Stimulated activated CD4-positive, alpha-beta T cell treated with anti-CD3 and anti-CD28 coated beads, Interleukin-2, amount 100 ng/mL, for 48 hours (primary cell): ENCODE measurements at places on chromosomes 3 and 15.

DNA sequence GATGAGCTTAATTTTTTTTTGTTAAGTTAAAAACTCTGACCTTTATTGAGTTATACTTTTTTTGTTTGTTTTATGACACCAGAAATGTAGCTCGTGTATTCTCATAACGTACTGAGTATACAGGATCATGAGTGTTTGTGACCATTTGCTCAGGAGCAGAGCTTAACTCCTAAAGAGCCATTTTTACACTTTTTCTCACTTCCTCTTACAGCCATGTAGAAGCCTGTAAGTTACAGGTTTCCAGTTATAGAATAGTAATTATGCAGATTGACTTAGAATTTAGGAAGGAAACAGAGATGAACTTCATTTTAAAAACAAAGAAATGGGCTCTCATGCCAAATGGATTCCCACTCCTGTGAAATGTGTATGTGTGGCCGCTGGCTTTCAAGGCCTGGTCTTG, 151.7 kb downstream of the MCTP2 start:
- DNase-seq: no peak

- no peak for DNase-seq
Observed at GRCh38 chr15:37015451-37015850, 84.9 kb downstream of the MEIS2 start.

- DNase-seq: no peak
Observed at GRCh38 chr15:84586696-84587095, 14.1 kb upstream of the ZSCAN2 start.

DNA sequence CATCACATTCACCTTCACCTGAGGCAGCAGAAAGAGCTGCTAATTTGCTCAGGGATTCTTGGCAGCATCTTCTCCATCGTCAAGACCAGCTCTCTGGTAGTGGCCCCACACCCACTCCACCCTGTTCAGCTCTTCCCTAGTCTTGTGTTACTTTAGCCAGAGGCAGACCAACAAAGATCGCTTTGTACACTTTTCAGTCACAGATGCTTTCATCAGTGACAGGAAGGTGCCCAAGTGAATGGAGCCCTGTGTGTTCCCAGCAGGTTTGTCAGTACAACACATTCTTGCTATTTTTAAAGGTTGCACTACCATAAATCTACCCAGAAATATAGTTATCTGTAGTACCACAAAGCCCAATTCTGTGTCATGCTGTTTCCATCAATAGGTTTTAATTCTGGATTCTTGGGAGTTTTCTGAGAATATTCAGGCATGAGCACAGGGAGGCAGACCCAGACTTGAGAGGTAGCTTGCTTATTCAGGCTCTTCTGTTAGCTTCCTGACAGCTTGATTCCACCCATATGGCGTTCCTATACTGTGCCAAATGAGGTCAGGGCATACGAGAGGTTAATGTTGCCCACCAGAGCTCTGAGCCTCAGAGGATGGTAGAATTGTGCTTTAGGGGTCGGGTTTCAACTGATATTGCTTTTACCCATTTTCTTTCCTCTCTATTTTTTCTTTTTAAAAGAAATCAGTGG, 109.8 kb upstream of the MANF start:
- no peak for DNase-seq

DNA sequence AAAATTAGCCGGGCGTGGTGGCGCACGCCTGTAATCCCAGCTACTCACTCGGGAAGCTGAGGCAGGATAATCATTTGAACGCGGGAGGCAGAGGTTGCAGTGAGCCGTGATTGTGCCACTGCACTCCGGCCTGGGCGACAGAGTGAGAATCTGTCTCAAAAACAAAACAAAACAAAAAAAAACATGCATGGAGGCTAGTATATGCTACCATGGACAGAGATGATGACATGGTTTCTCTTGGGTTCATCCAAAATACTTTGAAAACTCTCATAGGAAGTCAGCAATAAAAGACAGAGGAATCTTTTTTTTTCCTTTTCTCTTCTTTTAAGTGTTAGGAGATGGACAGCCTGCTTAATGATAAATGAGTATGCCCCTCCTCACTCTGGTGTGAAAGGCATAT, 137.7 kb upstream of the MB21D2 start:
- DNase-seq: no peak

- DNase-seq: no peak
Observed at GRCh38 chr3:114394551-114394950, 100.7 kb downstream of the TIGIT start.

DNA sequence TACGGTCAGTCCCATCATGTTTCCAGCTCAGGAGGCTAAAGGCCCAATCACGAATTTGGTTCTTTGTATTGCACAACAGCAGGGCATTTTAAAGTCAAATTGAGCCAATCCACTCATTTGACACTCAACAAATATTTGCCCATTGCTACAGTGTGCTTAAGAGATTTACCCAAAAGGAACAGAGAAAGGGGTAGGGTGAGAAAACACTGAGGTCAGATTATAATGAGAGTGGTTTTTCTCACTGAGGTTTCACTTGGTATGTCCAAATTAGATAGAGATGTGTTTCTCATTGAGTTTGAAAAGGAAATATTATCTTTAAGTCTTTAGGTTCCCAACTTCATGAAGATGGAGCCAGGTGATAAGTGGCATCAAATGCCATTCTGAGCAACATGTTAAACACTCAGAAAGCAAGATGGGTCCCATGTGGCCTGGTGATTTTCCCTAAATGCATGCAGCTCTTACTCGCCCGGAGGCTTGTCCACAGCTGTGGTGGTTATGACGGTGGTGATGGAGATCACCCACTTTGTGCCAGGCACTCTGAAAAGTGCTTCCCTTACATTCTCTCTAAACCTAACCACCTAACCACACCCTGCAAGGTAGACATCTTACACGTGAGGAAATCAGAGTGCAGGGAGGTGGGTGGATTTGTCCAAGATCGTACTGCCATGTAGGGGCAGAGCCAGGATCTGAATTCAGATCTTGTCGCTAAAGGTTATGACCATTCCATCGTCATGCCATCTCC, 31.2 kb upstream of the USP3 start:
- DNase-seq: no peak

- no peak for DNase-seq
Observed at GRCh38 chr3:120688121-120688520, 6.1 kb upstream of the HGD start.

- DNase-seq: no peak
Observed at GRCh38 chr3:110210086-110210660, 861.4 kb upstream of the NECTIN3 start.

DNA sequence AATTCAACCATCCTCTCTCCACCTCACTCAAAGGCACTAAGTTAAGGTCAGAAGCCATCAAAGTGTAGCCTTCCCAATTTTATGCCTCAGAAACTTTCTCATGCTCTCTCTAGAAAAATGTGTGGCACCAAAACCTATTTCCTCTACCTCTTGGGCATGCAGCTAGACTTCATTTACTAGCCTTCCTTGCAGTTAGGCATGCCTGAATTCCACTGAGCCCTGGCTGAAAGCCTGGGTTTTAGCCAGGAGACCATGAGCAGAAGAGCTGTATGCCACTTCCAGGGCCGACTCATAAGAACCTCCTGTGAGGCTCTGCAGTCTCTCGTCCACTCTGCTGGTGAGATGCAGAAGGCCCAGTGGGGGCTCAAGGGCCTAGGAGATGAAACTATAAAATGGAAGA, 145.0 kb downstream of the MYLK start:
- no peak for DNase-seq

DNA sequence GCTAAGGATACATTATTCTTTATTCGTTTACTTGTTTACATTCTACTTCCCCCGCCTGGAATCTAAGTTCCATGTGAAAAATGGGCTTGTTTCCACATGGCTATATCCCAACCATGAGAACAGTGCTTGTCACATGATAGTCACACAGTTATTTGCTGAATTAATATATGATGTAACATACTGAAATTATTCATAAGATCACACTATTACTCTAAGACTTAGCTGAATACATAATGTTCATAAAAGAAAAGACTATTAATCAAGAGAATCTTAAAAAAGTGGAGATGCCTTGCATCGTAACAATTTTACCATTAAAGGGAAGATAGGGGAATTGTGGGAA, 6.5 kb downstream of the PBRM1 start:
- DNase-seq: no peak

DNA sequence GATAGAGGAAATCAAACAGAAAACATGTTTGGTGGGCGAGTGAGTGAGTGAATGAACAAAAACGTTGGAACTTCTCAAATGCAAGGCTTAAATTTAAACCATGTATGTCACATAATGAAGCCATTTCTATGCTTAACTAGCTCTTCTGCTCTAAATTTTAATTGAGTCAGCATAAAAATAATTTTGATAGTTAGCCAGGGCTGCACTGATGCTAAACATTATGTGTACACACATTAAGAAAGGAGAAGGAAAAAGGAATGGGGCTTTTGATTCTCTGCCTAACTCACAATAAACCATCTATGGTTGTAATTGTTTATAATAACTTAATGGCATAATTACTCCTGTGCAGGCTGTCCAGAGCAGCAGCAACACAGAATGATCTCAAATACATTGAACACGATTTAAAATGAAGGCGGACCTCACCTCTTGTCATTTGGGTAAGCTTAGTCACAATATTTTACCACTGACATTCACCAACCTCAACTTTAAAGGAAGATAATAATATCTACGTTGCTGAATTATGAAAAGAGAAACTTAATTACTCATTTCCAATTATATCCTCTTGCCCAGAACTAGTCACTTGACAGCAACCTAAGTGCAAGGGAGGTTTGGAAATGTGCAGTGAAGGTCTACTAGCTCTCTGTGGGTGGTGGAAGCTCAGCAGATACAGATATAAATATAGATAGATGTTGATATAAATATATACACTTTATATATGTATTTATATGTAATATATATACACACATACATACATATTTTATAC, 318.4 kb upstream of the TRIM42 start:
- no peak for DNase-seq

- DNase-seq: no peak
Observed at GRCh38 chr3:123765475-123766128, 118.5 kb downstream of the MYLK start.

- no peak for DNase-seq
Observed at GRCh38 chr15:89673165-89673512, 6.0 kb downstream of the PLIN1 start.

DNA sequence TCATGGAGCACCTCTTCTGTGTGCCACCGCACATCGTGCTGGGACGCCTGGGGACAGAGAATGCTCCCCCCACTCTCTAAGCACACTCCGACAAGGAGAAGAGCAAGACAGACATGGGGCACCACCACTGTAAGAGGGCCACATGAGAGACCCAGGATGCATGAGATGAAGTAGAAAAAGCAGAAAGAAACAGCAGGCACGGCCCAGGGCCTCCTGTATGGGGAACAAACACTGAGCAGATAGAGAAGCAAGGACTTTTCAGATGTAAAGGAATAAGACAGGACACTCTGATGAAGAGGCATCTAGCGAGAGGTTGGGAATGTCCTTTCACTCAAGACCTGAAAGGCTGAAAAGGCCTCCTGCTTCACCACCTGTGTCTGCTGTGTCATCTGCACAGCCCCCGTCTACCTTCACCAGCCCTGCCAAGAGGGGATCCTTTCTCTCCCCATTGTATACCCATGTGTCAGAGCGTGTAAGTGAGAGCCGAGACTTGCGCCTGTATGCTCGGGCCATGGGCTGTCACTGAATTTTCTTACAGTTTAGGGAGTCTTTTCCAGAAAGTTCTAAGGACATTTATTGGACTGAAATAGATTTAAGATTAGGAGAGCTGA, 125.6 kb downstream of the LRRK1 start:
- no peak for DNase-seq

DNA sequence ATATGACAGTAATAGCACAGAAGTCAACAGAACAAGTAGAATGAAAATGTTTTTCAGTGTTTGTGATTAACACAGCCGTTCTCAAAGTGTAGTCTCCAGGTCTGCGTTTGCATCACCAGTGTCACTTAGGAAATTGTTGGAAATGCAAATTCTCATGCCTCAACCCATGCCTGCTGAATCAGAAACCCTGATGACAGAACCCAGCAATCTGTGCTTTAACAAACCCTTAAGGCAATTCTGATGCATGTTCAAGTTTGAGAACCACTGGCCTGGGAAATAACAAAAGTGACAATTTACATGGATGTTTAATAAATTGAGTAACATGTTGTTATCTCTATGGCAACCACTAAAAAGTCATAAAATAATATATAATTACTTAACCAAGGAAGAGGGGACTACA, 103.1 kb upstream of the ATP11B start:
- DNase-seq: no peak

DNA sequence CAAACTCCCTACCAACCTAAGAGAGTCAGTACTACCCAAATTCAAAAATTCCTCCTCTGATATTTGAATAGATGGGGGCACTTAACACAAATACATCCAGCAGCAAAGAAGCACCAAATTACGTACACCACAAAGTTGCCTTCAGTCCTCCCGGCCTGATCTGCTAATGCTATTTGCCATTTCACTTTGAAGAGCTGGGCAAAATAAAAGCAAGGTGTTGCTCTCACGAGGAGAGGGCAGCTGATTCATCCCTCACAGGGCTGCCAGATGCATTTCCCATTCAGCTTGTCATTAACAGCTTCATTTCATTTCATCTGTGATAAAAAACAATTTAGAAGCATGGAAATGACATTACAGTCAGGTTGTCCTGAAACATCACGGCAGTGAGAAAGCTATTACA, 283.4 kb upstream of the VEPH1 start:
- no peak for DNase-seq

DNA sequence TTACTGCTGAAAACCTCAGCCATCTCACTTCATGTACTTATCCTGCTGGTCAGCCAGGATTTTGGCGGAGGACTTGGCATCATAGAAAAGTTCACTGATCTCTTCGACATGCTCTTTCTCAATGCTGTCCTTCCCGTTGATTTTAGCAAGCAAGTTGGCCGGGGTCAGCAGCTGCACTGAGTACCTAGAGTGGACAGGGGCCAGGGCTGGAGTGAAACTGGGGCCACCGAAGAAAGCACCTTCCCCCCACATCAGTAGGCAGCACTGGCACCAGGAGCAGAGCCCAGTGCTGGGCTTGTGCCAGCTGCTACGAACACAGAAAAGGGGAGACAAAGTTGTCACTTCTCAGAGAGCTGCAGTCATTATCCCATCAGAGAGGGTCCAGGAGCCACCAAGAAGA, 29.0 kb downstream of the SEC61A1 start:
- no peak for DNase-seq

DNA sequence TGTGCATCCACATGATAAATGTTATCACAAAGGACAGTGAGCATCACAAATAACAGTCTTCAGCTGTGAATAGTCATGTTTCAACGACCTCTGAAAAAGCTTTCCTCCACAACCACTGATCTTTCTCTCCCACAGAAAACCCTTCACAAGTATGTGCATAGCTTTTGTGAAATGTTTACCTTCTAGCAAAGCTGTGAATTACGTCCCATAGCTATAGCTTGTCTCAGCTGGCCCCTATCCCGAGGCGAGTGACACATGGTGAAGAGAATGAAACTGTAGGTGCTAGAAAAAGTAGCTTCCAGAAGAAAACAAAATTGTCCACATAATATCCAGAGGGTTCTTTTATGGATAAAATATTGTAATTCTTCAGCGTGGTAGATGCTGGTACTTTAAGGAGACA, 182.0 kb downstream of the FGF12 start:
- DNase-seq: no peak

DNA sequence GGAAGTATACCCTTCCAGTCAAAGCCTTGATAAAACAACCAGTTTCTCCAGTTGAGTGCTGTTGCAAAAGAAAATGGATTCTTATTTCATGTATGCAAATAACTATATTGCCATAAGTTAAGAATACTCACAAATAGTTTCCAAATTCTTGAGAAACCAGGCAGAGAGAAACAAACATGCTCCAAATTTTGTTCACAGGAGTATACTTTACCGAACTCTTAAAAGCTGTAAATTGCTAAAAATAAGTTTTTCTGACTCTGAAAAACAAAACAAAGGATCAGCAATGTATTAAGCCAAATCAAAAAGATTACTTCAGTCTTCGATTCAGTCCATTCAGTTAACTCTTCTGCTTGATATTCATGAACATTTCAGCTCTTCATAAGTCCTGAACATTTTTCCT, 646.5 kb downstream of the MCTP2 start:
- DNase-seq: no peak
